ENCODE measurements at places on chromosomes 7 and 10. TPM values are rescaled to one million over a fixed set of nuclear protein-coding genes. Genes with fewer than 3 reads are reported as not detected.

CFAP43 gene
- not detected for total RNA-seq

PLEKHA1 gene
- total RNA-seq: 16.7 TPM

WDR91 gene
- 23.9 TPM for total RNA-seq

AKR1C4 gene
- total RNA-seq: not detected

WNT2 gene
- total RNA-seq: not detected

SLC26A5 gene
- not detected for total RNA-seq

ELFN1 gene
- 0.17 TPM for total RNA-seq

COL26A1 gene
- total RNA-seq: not detected

TPST1 gene
- total RNA-seq: 1.5 TPM

VENTX gene
- total RNA-seq: not detected

ADAM22 gene
- total RNA-seq: 6.0 TPM

ADIRF gene
- not detected for total RNA-seq

CAMK2G gene
- 15.8 TPM for total RNA-seq

ETV1 gene
- total RNA-seq: 0.34 TPM

SLC39A12 gene
- not detected for total RNA-seq

PHYH gene
- total RNA-seq: 15.6 TPM

INHBA gene
- not detected for total RNA-seq

IFRD1 gene
- total RNA-seq: 61.5 TPM
